Thymus (tissue), 14 donors: ENCODE measurements at places on chromosomes 7 and 10.

- no peak for DNase-seq
These were observed 25.6 kb upstream of the IL15RA start for GRCh38 chr10:6002809-6003510.

DNA sequence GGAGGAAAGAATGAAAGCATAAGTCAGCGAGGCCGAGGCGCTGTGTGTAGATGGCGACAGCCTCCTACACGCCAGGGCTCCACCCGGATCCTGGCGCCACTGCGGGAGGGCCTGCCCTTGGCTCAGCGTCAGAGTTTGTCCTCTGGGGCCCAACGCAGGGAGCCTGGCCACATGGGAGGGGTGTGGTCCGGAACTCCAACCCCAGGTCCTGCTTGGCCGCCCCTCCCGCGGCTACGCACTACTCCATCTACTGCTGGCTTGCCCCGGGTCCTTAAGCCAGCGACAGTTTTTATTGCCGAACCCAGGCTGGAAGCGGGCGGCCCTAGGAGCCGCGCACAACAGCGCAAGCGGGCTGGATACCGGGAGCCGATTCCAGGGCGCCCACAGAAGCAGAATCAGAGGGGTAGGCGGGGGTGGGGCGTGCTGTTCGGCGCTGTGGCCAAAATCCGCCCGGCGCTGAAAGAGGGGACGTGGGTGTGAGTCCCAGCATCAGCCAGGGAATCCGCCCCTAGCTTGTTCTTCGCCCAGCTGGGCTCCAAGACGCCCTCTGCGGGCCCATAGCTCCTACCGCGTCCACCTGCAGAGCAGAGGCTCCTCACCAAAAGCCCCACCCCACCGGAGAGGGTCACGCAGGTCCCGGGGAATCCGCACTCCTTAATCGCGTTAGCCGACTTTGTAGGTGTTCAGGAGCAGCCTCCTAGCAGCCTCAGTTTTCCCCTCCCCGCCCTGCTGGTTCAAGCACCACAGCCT lies 4.5 kb downstream of the KAZALD1 start:
- peak; percentile 56 for DNase-seq

DNA sequence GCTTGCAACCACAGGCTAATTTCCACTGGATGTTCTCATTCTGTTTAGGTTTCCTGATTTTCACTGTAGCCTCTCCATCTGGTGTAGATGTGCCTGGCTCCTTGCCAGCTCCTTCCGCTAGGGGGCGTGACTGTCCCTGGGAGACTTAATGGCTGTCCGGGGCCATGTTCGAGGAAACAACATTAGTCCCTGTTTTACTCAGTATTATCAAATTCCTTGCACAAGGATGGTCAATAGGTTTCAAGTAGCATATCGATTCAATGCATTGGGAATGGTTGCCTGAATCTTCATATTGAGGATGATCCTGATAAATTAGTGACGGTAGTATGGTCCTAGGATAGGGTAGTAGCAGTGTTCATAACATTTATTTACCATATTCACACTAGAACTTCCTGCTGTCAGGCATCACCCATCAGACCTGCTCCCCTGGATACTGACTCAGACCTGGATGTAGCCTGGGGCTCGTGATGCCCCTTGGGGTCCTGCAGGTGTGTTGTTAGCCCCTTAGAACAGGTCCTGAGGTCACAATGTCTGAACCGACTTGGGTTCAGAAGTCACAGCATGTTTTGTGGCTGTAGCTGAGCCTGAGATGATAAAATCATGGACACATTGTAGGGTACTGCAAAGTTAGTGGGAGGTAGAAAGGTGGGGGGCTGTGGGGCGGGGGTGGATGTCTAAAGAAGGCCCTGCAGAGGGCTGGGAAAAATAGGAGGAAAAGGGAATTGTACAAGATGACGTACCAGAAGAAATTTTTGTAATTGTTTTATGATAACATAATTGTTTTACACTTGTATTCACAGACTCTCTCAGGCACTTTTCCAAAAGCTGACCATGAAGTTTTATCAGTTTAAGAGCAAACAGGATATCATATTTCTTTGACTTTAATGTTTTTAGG lies 8.9 kb upstream of the EXOC6 start:
- DNase-seq, result no peak

- no peak for DNase-seq
These were observed 15.6 kb downstream of the GRK5 start for GRCh38 chr10:119222966-119223386.

GRCh38 chr10:59176241-59177030 lies at the start of gene PHYHIPL:
PHYHIPL (plus strand) TSS chr10:59176643; CDS start chr10:59176854, 211 bp downstream.
- no peak for DNase-seq

GRCh38 chr7:133109816-133110215 lies 27.9 kb upstream of the CHCHD3 start:
- DNase-seq, result no peak

DNA sequence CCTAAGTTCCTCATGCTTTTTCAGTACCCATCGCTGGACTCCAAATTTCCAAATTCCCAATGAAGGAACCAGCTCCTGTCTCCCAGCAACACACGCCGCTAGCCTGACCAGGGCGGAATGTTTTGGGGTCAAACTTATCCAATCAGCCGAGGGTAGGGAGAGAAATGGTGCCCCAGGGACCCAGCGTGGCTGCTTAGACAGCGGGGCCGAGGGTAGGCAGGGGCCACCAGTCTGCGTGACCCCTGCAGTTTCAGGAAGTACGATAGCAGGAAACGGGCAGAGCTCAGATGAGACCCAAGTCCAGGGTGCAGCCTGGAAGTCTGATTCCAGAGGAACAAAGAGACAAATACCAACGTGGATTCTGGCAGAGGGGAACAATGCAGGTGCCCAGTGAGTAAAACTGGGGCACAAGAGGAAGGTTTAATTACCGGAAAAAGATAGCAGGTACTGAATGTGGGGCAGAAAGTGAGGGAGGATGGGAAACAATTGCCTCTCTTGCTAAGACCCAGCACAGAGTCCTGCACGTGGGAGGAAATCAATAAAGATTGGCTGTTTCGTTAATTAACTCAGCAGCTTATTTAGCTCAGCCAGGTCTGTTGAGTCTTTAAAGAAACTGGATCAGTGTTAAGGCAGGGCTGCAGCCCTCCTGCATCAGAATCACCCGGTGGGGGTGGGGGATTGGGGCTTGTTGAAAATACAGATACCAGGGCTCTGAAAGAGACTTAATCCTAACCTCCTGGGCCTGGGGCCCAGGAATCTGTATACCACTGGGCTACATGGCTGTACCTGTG lies 50.4 kb upstream of the NFE2L3 start:
- DNase-seq, result peak; percentile 25

- no peak for DNase-seq
These were observed 201.8 kb downstream of the GLI3 start for GRCh38 chr7:42035210-42035609.

- no peak for DNase-seq
These were observed 663.6 kb downstream of the GRM8 start for GRCh38 chr7:126589068-126589684.
